ENCODE measurements at places on chromosomes 4 and X.

DNA sequence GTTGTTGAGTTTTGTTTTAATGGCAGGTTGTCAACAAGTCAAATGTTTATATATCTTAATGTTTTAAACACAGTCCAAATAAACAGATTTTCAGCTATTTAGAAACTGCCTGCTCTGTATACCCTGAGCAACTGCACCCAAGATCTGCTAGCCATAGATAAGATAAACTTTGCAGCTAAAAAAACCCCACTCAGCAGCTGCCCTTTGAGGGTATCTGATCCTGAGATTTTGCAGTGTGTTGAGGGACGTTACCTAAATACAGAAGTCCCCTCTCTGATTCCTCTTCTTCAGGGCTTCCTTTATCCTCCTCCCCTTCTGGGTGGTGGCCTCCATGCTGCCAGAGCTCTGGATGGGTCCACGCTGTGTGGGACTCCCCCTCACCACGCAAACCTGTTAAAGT, 11.0 kb upstream of the FGG start:
- no peak for DNase-seq

DNA sequence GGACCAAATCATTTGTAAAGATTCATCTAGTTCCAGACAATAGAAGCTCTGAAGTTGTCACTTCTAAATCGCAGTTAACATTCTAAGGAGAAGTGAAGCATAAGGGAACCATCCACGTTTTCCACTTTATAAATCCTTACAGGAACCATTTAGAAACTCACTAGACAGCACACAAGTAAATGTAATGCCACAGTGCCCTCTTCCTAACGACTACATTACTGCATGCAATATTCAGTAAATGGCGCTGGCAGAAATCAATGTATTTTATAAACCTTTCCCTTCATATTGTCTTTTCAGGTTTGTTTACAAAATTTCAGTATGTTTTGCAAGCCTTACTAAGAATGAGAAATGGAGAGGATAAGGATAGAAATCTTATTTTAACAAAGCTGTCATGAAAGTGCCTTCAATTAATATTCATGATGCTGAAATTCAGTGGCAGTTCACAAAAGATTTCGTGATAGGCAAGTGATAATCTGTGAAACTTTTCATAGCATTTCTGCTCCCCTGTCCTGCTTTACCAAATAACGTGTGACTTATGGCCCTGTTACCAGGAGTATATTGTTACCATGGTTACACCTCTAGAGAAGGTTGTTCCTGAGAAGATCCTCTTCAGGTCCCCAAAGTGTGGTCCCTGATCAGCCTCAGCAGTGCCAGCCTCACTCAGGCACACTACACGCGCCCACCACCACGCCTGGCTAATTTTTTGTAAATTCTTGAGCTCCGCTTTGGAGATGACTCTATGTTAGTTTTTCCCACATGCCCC, 54.2 kb downstream of the TMA16 start:
- DNase-seq, result peak; percentile 18

DNA sequence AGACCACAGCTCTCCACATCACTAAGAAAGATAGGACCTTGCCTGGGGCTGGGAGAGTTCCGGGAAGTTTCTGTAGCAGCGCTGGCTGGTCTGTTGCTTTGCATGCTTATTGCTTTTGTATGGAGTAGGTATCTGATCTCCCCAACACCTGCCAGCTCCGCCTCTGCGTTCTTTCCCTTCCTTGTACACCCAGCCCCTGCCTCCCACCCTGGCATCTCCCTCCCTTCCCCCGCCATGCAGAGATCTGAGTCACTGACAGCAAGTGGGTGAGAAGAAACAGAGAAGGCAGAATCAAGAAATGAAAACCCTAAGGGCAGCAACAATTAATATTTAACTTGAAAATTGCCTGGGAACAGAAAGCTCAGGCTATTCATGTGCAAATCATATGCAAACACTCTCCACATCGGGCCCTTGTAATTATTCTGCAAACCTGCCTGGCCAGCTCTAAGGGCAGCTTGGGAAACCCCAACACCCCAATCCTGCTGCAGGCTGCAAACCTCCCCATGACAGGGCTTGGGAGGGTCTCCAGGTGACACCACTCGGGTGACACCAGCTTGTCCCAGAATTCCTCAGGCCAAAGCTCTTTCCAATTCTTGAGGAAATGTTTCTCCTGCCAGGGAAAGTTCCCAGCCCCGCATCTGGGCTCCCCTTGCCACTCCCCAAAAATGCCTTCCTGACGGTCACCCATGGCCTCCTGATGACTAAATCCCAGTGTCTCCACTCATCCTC, 257.2 kb downstream of the FBXW7 start:
- no peak for DNase-seq

DNA sequence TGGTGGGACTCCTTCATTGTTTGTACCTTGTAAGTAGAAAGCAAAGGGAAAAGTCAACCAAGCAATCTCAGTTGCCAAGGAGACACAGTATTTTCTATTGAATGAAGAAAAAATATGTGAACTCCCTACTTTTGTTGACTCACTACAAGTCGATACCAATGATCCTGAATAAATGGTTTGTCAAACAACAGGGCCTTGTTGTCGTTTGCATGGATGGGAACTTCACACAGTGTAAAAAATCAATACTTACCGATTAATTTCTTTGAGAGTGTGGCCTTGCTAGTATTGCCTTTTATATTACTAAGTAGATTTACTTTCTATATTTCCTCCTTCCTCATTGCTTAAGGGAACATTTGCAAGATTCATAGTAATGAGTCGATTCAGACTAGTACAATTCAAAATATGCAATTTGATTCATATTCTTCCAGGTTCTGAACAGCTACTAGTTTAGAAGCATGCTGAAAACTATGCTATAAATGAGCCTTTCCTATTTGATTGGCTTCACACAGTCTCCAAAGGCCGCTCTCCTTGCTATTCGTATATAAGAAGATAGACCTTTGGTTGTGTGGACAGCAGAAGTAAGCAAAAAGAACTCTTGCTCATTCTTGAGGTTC, 108.0 kb downstream of the ZNF330 start:
- no peak for DNase-seq

DNA sequence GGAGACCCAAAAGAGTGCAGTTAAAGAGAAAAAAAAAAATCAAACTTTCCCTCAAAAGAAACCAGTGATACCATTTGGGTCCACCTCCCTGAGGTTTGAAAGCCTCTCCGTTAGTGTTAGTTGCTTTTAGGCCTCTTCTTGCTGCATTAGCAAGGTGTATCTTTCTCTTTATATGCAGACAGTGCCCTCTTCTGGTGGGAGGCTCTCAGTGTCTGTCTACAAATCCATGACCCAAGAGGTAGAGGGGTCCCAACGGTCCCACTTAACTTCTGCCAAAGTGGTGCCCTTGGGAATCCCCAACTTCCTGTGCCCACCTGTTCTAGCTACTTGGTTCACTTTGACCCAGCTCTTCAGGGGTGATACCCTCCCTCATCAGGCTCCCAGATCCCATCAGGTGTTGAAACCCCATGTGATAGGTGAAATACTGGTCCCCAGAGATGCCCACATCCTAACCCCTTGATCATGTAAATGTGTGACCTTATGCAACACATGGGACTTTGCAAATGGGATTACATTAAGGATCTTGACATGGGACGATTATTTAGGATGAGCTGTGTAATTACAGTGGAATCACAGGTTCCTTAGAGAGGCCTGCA, 63.7 kb upstream of the CD99 start:
- peak; percentile 42 for DNase-seq

DNA sequence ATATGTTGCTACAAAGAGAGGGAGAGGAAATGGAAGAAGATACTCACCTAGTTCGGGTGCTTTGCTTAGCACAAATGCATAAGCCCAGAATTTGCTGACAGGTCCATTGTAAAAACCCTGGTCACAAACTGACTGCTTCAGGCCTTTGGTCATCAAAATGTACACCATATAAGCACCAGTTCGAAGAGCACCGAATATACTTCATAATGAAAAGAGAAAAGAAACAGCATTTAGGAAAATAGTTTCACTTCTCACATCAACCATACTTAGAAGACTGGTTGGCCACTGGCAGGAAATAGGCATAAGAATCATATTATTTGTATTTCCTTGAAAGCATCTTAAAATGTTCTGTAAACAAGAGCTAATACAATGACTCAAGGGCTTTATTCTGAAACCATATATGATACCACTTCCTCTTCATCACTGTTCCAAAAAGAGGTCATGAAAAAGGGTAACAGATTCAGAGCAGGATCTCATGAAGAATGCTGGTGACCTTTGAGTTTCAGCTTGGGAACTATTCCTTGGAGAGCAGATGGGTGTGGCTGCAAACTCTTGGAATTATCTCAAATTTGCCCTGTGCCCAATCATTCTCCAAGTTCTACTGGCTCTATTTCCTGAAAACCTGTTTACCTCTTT, 138.7 kb downstream of the ELOVL6 start:
- DNase-seq, result no peak

- DNase-seq, result no peak
Observed at GRCh38 chrX:25011589-25012432, 4.0 kb downstream of the ARX start.

DNA sequence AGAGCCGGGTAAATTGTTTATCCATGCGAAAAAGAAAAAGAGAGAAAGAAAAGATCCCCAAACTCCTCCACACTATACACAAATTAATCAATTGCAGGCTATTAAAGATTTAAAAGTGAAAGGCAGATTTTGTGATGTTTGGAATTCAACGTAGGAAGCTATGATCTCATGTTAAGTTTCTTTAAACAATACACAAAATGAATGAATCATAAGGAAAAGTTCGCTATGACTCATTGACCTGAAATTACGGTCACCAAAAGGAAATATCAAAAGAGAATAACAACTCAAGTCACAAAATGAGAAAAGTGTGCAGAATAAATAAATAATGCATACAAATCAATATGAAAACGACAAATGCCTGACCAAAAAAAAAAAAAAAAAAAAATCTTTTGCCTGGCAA, 28.6 kb downstream of the CLNK start:
- DNase-seq, result peak; percentile 54

GRCh38 chr4:70619288-70619687, 9.3 kb upstream of the ENAM start:
- DNase-seq, result no peak

- no peak for DNase-seq
Observed at GRCh38 chrX:134365904-134366303, 94.1 kb upstream of the HPRT1 start.

- no peak for DNase-seq
Observed at GRCh38 chrX:52874661-52875060, 6.8 kb upstream of the XAGE3 start.

DNA sequence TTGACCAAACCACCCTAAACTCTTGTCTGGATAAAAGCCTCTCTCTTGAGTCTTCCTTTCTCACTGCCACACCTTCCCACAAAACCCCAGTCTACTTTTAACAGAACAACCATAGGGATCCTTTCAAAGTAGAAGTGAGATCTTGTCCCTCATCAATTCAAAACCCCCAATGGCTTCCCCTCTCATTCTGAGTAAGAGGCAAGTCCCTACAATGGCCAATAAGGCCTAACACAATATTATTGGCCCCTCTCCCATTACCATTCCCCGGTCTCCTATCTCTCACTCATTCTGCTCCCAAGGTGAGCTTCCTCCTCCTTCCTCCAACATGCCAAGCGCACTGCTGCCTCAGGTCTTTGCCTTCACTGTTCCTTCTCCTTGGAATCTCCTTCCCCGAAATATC, 57.1 kb downstream of the REELD1 start:
- no peak for DNase-seq

DNA sequence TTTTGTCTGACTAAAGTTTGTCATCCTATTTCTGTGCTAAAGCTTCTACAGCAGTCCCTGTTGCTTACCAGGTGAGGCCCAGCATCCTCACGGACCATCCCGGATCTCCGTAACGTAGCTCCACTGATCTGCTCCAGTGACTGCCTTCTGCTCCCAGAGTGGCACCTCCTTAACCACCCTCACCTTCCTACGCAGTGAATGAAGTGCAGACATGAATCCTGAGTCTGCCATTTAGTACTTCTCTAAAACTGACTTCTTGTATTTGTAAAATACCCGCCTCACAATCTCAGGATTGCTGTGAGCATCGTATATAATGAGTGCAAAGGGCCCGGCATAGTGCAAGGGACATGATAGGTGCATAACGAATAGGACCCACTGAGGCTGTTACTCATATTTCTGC, 27.7 kb upstream of the ACSL1 start:
- DNase-seq, result no peak

GRCh38 chr4:17315459-17315858, 196.4 kb downstream of the QDPR start:
- DNase-seq, result no peak

DNA sequence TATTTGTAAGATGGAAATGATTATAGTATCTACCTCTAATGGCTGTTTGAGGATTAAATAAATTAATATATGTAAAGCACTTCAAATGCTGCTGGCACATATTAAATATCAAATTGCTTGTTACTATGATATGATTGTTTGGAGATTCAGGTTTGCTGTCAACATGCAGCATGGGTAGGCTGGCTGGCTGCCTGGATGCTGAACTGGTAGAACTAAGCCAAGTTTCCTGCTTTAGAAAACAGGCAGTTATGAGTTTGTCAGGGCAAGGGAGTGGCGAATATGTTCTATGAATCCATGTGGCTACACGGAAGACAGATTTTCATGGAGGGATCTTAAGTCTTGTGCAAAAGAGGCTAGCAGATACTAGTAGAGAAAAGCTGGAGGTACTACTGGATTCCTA, 239.6 kb downstream of the GBA3 start:
- no peak for DNase-seq

GRCh38 chr4:93116624-93117023, 711.9 kb upstream of the ATOH1 start:
- no peak for DNase-seq

DNA sequence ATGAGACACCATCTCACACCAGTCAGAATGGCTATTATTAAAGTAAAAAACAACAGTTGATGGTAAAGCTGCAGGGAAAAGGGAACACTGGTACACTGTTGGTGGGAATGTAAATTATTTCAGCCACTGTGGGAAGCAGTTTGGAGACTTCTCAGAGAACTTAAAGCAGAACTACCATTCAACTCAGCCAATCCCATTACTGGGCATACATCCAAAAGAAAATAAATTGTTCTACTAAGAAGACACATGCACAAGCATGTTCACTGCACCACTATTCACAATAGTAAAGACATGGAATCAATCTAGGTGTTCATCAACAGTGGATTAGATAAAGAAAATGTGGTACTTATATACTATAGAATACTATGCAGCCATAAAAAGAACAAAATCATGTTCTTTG, 135.0 kb downstream of the REELD1 start:
- DNase-seq, result no peak

DNA sequence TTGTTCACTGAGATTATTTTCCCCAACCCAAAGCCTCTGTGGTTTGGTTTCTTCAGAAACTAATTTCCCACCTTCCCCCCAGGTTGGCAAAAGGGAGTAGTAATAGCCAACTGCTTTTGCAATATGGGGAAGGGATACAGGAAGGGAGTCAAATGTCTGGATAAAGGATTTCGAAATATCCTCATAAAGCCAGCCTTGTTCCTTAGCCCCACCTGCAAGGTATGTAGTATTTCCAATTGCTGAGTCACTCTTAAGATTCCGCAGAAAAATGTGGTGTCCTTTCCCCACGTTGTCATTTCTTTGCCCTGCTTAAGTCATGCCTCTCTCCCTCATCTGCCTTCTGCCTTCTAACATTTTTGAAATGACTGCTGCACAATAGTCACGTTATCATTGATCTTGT, 138.8 kb upstream of the DCAF8L1 start:
- no peak for DNase-seq

Data from RCC 7860 (cell line).